Stimulated activated CD4-positive, alpha-beta T cell treated with anti-CD3 and anti-CD28 coated beads, Interleukin-4, amount 100 ng/mL, for 4 hours (primary cell): ENCODE measurements at places on chromosomes 4 and X.
A peak's percentile ranks its signal among the peaks of the same experiment; 100 is the strongest.

- no peak for DNase-seq
These were observed 1.2 kb downstream of the PROM1 start for GRCh38 chr4:16082426-16083240.

DNA sequence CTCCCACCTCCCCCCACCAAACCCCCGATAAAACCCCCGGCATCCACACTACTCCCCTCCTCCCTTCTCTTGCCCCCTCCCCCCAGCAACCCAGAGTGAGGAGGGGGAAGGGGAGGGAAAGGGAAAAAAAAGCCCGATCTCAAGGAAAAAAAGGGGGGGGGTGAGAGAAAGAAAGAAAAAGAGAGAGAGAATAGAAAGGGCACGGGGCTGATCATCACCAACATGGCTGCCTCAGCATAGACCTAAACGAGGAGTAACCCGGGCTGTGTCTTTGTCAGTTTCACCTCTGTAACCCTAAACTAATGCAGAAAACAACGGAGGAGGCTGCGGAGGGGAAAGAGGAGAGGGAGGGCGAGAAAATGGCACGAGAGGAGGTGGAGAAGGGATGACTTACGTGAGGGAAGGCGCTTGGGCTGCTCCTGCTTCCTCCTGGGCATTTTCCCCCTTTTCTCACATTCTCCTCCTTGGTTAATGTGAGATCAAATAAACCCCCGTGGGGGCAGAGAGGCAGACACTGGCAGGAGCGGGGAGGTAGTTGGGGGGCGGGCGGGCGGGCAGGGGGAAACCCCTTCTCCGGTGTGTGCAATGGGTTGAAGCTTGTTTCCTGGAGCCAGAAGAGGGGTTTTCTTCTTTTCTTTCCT is 532 bp downstream of the ZNF827 start:
- DNase-seq = peak; percentile 30

GRCh38 chrX:44244008-44244407 is 99.5 kb downstream of the EFHC2 start:
- no peak for DNase-seq

- no peak for DNase-seq
These were observed 388.3 kb upstream of the MAGEC2 start for GRCh38 chrX:142593361-142593862.

DNA sequence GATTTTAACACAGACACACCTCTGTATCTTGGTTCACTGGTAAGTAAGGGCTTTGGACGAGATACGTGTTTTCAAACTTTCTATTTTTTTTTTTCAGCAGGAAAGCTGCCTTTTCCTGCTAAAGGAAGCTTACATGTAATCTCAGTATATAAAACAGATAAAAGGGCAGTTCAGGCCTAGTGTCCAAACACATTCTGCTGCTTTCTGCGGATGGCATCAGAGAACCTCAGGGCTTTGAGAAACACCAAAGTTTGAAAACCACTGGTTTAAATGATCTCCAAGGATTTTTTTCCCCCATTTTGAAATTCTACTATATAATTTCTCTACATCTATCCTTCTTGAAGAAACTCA is 76.0 kb downstream of the ZAR1 start:
- no peak for DNase-seq

DNA sequence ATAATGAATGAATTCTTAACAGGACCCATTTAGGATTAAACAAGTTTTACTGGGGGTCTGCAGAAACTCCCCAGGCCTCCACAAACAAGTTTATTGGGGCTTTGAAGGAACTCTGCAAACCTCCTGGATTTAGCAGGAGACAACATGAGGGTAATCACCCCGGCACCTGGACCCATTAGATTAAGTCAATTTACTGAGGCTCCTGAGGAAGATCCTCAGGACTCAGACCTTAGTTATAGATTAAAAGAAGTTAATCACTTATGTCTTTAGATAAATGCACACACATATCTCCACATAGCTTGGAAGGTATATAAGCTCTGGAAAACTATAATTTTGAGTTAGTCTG is 29.4 kb downstream of the XG start:
- no peak for DNase-seq
